NAMALWA (cell line): ENCODE measurements at places on chromosomes 6 and 20.

GRCh38 chr6:159616456-159616855 is 76.6 kb downstream of the SOD2 start:
- DNase-seq, result peak; percentile 58

DNA sequence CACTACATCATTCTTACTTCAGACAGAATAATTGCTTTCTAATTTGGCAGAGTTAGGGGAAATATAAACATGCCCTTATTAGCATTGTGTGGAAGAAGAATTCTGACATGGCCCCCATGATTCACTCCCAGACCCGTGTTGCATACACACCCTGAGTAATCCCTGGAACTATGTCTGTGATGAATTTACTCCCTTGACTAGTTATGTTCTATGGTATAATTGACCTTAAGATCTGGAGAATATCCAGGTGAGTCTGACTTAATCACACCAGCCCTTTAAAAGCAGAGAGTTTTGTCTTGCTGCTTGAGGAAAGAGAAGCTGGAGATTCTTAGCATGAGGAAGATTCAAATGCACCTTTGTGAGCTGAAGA is 262.9 kb downstream of the SOX4 start:
- no peak for DNase-seq

DNA sequence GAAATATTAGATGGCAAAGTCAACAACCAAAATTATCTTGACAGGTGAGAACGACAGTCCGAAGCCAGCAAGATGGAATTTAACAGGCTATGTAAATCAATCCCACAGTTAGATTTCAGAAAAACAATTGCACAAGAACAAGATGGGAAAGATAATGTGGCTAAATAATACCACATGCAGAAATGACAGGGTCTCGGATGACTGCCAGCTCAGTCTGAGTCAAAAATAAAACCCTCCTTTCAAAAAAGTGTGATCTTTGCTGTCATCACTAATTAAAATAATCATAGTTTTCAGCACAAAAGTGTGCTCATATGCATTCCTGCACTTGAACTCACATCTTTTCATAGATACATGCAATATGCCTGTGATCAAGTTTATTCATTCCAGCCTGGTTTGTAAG is 25.9 kb downstream of the FOXQ1 start:
- DNase-seq, result no peak

- DNase-seq, result no peak
These were observed 50.3 kb downstream of the TRPC4AP start for GRCh38 chr20:35042268-35042667.

DNA sequence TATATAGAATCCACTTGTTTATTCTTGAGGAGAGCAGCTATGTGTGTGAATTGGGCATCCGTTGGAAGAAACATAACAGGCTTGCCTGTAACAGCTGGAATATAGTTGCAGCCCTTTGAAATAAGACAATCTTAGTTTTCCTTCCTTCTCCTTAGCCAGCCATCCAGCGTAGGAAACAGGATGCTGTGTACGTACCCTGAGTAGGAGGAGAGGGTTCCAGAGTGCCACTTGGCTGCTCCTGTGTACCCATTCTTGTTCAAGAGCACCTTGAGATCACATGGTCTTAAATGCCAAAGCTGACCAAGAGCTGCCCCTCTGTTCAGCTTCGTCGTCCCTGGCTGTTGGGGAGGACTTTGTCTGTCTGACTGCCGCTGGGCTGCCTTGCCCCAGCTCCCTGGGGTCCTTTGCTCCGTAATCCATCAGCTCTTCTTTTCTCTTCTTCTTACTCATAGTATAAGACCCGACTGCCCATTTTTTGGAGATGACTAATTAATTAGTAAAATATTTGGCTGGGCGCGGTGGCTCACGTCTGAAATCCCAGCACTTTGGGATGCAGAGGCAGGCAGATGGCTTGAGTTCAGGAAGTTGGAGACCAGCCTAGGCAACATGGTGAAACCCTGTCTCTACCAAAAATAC is 49.0 kb downstream of the RREB1 start:
- DNase-seq, result no peak

DNA sequence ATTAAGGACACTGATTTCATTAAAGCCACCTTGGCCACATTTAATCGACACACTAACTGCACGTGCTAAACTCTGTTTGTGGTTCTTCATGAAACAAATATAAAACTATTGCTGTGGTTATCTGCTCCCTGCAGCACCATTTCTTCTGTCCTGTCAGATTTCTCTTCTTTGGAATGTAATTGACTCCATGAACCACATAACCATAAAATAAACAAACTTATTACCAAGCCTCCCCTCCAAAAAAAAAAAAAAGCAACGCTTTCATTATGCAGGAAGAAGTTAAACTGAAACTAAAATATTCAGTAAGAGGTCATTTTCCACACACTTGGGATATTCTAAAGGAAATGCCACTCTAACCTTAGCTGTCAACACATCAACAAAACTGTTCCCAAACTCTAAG is 319.1 kb upstream of the NT5E start:
- no peak for DNase-seq

GRCh38 chr20:4465855-4466545 is 255.7 kb upstream of the PRND start:
- no peak for DNase-seq

DNA sequence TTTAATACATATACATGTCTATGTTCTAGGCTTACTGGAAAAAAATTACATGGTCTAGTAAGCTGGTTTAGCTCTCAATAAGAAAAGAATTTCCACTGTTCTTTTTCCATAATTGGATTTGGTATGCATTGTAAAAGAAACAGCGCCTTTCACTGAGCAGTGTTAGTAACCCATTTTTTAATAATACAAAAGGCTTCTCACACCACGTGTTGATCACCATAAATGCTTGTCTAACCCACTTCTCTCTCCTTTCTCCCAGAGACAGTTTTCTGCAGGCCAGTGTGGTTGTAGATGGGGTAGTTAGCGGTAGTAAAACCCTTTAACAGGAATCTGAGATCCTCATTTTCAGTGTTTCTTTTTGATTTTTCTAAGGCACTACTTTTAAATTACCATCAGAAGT is 348.7 kb upstream of the MANEA start:
- DNase-seq, result no peak

DNA sequence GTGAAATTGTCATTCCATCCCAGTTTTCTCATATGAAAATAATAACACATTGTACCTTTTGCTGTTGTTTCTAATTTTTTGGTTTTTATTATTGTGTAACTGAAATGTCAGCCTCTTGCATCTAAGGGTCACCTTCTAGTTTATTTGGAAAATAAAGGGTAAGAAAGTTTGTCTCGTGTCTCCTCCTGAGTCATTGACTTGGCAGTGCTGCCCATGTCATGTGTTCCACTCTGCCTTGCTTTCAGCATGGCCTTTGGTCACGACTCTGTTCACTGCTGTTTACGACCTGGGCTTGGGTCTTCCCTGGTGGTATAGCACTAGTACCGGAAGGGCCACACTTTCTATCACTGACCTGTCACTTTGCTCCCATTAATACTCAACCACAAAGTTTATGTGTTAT is 171.4 kb upstream of the RSPO3 start:
- DNase-seq, result no peak

DNA sequence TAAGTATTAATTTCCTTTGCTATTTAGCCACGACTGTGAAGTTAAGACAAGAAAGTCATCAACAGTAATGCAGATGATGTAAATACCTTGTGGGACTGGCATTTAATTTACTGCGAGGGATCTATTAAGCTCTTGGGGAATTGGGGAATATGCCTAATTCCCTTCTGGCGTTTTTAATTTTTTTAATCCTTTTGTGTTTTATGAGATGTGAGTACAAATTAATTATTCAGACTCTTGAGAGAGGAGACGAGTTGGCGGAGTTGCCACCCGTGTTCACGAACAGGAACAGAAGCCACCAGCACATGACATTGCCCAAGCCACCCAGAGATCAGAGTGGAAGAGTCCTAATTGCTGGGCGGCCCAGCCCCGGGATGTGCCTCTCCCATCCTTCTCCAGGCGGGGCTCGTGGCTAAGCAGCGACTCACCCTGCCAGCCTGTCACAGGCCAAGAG is 533 bp upstream of the CRYBG1 start:
- no peak for DNase-seq

DNA sequence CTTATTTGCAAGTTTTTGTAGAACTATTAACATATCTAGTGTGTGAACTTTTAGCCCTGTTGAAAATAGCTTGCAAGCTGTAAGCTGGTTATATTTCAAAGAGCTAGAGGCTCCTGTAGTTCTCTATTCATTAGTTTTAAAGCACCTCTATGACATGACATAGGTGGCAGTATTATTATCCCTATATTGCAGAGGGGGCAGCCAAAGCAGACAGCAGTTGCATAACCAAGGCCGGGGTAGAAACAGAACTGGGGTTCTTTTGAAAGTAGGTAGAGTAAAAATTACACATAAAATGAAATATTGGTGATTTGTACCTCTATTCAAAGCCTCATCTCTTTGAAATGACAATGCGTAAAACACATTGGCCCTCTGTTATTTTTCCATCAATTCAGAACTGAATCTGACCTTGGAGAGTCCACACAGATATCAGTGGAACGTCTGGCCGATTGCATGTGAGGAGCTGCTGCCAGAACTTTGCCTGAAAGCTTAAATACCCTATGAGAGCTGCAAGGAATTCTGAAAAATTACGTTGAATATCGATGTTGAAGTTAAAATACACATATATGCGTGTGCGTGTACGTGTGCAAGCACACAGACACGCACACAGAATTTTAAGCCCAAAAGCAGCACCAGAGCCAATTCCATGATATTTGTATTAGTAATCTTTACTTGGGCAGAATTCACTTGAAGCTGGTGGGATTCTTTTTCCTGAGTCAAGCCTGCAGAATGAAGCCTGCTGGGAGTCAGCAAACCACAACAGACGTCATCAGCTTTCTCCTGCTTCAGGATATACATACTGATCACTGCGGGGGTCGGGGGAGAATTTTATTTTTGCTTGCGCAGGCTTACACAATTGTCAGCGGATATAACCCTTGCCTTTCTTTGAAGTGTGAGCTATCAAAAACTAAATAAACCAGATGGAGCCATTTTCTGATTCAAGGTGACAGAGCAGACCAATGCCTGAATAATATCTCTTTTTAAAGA is 163.2 kb downstream of the PDE7B start:
- DNase-seq, result no peak

- DNase-seq, result no peak
These were observed 36.9 kb downstream of the KCNQ2 start for GRCh38 chr20:63435552-63435951.

GRCh38 chr20:59776626-59777330 is 156.7 kb downstream of the SYCP2 start:
- DNase-seq, result no peak

- no peak for DNase-seq
These were observed 159.0 kb downstream of the TRMT11 start for GRCh38 chr6:126145351-126145750.

- no peak for DNase-seq
These were observed 514.9 kb downstream of the CDKAL1 start for GRCh38 chr6:21049148-21049547.

DNA sequence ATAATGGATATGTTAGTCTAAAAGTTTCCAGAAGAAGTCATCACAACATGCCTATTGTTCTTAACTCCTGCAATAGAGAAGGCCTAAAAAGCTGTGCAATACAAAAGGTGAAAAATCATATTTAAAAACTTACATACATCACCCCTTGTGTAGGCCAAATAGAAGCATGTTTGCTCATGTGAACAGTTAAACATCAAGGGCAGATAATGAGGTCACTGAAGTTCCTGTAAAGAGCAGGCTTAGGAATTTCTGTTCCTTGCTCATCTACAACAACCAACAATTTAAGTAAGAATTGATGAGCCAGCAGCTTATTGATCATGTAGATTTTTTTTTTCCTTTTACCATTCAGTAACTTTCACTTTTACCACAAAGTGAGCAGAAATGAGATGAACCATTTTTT is 7.5 kb upstream of the NUP153 start:
- no peak for DNase-seq

- DNase-seq, result peak; percentile 72
These were observed 12.2 kb upstream of the SERPINB1 start for GRCh38 chr6:2853769-2854395.

DNA sequence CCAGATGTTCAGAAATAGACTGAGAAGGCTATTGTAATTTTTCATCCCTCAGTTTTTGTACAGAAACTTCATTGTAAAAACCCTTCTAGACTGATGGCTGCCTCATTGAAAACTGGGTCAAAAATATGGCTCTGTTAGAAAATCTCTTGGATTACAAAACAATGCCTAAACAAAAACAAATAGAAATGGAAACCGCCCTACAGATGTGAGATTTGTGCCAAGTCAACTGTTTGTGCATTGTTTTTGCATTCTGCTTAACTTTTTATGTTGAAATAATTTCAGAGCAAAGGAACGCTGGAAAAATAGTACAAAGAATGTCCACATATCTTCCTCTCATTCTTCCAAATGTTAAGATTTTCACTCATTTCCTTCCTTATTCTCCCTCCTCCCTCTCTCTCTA is 425.1 kb downstream of the FOXA2 start:
- DNase-seq, result no peak

- DNase-seq, result no peak
These were observed 202.2 kb upstream of the PCSK2 start for GRCh38 chr20:17024513-17025119.

DNA sequence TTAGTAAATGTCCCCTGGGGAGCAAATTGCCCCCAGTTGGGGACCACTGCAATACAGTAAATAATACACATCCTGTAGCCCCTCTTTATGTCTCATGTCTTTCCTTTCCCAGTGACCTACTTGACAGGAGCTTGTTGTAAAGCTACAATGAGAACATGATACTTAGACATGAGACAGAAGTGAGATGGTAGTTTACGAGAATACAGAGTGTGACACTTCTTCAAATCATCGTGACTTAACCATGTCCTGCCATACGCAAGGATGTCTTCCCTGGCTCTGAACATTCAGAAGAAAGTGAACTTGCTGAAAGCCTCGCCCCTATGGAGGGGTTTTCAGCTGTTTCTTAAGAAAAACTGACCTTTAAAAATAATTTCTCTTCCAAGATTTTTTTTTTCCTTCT is 101.0 kb upstream of the SPACA1 start:
- DNase-seq, result no peak

DNA sequence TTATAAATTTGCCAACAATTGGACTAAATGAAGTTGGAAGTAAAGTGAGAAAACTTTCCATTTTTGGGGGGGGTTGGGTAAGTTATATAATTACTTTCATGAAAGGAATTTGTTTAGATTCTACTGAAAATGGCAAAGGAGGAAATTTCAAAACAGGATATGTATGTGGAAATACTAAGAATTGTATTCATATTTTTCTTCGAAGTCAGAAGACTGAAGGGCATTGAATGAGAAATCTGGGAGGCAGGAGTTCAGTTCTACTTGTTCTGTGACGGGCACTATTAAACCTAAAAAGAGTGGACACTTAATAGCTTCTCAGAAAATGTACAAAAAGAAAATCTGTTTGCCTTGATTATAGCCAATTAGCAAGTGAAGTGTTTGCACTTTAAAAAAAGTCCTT is 114.7 kb downstream of the PRIM2 start:
- no peak for DNase-seq

DNA sequence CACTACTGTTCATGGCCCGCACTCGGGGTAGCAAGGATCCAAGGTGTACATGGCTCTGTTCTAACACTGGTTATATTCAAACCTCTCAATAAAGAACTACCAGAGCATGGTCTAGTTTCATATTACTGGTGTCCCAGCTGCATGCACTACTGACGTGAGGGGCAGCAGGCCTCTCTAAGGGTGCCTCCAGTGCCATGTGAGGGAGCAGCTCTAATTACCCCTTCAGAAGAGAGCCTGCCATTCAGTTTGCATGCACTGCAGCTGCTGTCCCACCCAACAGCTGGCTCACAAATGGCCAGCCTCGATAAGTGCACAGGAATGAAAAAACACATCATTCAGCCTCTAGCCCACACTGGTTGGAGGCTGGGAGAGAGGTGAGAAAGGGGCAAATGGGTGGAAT is 85.2 kb downstream of the SMLR1 start:
- DNase-seq, result no peak
